ENCODE measurements at places on chromosomes 11 and 22.

DNA sequence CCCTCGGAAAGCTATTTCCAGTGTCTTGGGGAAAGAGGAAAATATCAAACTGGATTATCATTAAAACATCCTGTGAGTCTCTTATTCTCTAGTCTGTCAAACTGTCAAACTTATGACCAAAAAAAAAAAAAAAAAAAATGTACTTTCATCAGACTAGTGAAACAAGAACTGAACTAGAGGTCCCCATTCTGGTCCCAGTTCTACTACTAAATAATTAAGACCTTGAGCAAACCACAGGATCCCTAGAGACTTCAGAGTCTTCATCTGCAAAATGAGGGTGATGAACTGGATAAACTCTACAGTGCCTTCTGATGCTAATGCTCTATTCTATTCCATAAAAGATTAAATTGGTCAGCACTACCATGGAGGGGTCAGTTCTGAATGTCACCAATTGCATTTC lies 105.8 kb downstream of the SERGEF start:
- H3K27ac ChIP-seq = no peak overlapping the region
- H3K4me1 ChIP-seq = no peaks in the 10 kb centered on the region
- H3K27me3 ChIP-seq = no peaks in the 10 kb centered on the region
- no peak for DNase-seq

- H3K4me3 ChIP-seq = peak overlapping the region; percentile 85
- no peak for DNase-seq
- peaks cover 10% of the 10 kb centered on the region for H3K4me1 ChIP-seq
- peaks cover 16% of the 10 kb centered on the region for H3K36me3 ChIP-seq
- H3K27me3 ChIP-seq = no peaks in the 10 kb centered on the region
- H3K27ac ChIP-seq = no peak overlapping the region
These were observed 1.6 kb downstream of the TCP11L1 start for GRCh38 chr11:33040862-33041453.

DNA sequence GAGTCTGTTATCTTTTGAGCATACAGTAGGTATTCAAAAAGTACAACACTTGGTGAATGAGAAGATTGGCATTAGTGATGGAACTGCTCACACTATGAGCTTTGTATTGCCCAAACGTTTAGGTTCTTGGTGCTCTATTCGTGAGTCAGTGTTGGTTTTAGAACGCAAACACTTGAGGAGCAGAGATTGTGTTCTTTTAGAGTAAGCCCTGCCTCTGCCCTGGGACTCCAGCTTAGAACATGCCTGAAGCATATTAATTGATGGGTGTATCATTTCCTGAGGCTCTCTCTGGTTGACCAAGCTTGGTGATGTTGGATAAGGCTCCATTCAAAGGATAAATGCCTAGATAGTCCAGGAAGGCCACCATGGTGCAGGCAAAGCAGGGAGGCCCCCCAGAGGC lies 10.9 kb downstream of the MTNR1B start:
- H3K27ac ChIP-seq = no peak overlapping the region
- H3K4me3 ChIP-seq = no peak overlapping the region
- H3K4me1 ChIP-seq = no peaks in the 10 kb centered on the region
- no peaks in the 10 kb centered on the region for H3K27me3 ChIP-seq
- no peak for DNase-seq

DNA sequence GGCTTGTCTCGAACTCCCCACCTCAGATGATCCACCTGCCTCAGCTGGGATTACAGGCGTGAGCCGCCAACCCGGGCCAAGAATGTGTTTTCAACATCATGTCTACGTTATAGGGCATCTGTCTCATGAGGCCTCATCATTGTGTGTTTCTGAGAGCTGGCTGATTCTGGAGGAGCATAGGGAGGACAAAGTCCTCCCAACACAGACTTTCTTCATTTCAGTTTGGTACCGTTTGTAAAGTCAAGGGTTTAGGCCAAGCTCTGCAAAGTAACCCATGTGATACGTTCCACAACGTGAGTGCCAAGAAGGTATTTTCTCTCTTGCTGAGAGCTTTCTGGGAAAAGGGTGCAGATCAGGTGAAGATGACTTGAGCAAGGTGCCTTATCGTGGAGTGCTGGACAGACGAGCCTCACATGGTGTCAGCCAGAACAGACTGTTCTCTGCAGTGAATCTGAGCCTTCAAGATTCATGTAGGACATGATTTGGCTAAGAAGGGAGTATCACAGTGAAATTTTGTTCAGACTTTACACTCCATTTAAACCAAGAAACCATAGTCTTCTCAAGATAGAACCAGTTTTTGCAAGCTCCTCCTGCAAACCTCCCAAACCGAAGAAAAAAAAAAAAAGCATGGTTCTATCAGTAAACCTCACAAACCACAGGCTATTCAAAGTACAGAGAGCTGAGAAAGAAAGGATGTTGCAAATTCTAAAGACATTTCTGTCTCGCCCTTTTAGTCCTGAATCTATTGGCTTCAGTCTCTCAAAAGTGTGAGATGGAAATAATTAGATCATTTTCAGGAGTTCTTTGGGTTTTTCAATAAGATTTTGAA lies 71.7 kb downstream of the DBX1 start:
- H3K27me3 ChIP-seq = no peaks in the 10 kb centered on the region
- H3K36me3 ChIP-seq = peaks cover 69% of the 10 kb centered on the region
- no peak for DNase-seq
- H3K4me3 ChIP-seq = no peak overlapping the region
- H3K4me1 ChIP-seq = peaks cover 52% of the 10 kb centered on the region

GRCh38 chr11:133153031-133153430 lies 379.3 kb downstream of the OPCML start:
- H3K36me3 ChIP-seq = no peaks in the 10 kb centered on the region
- H3K4me1 ChIP-seq = no peaks in the 10 kb centered on the region
- no peak overlapping the region for H3K27ac ChIP-seq
- DNase-seq = no peak
